ENCODE measurements at places on chromosomes 2 and 18.

- DNase-seq, result peak; percentile 80
Observed at GRCh38 chr2:231687133-231687852, 21.0 kb upstream of the PTMA start.

GRCh38 chr2:121376535-121377250 is 91.7 kb upstream of the TFCP2L1 start:
- DNase-seq, result no peak

DNA sequence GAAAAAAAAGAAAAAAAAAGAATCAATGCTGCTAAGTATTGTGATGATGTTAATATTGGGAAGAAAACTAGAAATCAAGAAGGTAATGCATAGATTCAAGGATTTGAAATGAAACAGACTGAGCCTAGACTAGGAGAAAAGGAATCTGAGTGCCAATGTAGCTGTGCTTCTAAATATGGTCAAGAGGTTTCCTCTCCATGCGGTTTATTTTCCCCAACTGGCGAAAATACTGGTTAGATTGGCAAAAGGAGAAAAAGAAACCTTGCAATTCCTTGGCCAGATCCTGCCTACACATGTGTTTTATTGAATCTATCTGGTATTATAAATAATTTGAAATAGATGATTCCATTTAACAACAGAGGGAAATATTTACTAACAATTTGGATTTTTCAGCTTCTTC is 5.7 kb downstream of the SCN3A start:
- DNase-seq, result no peak

GRCh38 chr2:28358668-28359201 is 33.9 kb upstream of the FOSL2 start:
- DNase-seq, result no peak

- DNase-seq, result no peak
Observed at GRCh38 chr18:9619545-9619944, 5.2 kb upstream of the PPP4R1 start.

DNA sequence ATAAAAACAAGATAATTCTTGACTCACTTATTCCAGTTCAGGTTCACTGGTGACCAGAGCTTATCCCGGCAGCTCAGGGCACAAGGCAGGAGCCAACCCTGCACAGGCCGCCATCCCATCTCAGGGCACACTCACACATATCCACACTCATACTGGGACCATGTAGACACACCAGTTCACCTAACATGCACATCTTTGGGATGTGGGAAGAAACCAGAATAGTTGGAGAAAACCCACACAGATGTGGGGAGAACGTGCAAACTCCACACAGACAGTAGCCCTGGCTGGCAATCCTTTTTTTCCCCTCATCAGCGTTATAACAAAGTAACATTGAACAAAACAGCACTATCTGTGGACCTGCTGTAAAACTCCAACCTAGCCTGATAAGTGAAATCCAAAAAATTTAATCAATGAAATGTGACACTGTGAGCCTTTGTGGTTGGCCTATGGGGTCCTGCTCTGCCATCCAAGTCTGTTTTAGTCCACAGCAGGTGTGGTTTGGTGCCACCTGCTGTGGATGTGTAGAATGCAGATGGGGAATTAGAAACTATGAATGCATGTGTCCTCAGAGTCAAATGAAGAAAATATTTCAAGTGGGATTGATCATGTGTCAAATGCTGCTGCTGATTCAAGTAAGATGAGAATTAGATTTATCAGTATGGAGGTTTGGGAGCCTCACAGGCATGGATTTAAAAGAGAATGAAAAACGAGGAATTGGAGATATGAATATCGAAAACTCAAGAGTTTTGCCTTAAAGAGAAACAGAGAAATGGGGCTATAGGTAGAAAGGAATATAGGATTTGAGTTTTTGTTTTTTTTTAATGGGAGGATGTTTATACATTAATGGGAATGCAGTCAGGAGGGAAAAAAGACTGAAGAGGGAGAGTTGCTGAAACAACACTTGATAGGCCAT is 47.0 kb downstream of the UGP2 start:
- DNase-seq, result peak; percentile 51

- peak; percentile 27 for DNase-seq
Observed at GRCh38 chr2:177393203-177393755, 706 bp downstream of the AGPS start.

DNA sequence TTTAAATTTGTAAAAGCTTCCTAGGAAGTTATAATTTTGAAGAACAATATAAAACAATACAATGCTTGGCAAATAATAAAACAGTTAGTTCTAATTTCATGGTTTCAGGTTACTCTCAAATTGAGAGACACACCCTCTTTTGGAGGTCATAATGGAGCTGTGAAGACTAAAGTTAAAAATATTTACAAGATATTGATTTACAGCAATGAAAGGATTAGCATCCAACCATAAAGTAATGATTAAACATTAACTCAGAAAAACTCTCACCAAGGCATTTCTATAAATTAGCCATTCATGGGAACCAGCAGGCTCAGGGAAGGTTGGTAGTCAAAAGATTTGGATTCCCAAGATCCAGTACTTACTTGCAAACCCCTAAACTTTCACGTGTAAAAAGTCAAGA is 6.4 kb downstream of the DPP4 start:
- DNase-seq, result no peak

Measured in SJCRH30 (cell line).